Fibroblast of skin of abdomen (primary cell): ENCODE measurements at places on chromosomes 12 and 14.

- no peak for DNase-seq
Observed at GRCh38 chr12:54372113-54372806, 8.0 kb upstream of the GPR84 start.

DNA sequence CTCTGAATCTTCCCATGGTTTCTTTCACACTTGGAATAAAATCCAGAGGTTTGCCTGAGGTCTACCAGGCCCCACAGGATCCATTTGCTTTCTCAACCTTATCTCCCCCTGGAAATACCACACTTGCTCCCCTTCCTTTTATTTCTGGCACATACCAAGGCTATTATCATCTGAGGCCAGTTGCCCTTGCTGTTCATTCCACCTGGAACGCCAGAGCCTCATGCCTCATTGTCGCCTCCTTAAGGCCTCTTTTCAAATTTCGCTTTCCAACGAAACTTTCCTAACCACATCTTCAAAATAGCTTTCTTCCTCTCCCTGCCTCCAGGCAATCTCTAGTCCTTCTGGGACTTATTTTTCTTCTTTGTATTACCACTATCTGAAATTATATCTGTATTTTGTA, 11.2 kb upstream of the LRIG3 start:
- DNase-seq, result no peak

GRCh38 chr14:105890474-105891220, 364.3 kb downstream of the TMEM121 start:
- no peak for DNase-seq

DNA sequence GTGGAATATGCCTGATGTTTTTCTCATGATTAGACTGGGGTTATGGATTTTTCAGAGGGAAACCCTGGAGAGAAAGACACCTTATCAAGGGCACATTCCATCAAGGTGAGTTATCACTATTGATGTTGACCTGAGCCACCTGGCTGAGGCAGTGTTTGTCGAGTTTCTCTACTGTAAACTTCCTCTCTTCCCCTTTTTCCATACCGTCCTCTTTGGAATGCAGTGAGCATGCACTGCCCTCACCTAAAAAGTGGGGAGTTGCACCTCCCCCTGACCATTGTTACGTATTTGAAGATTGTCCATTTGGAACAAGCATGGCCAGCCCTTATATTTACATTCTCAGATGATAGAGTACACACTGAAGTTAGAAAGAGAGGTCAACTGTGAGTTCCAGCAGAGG, 53.9 kb upstream of the PWP1 start:
- no peak for DNase-seq

GRCh38 chr12:4156317-4156716, 117.2 kb upstream of the CCND2 start:
- no peak for DNase-seq

DNA sequence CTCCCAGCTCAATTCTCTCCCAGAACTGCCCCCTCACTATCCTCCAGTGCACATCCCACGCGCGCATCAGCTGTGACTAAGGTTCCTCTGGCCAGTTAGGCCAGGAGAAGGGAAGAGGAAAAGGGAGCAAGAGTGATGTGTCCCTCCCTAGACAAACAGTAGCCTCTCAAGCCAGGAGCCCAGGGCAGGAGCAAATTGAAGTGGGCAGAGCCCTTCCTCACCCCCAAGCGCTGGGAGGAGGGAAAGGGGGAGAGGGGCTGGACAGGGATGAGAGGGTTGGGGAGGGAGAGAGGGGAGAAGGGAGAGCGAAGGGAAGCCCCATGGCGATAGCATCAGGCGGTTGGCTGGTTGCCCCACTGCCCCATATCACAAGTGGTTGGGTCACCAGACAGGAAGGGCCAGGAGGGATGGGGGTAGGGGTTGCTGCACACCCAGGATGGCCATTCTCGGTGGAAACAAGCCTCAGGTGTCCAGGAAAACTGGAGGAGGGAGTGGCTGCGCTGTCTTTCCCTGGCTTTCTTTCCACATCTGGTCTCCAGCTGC, 1.1 kb downstream of the CD63 start:
- DNase-seq, result no peak

GRCh38 chr14:100791348-100791735, 34.6 kb upstream of the MEG3 start:
- DNase-seq, result no peak

DNA sequence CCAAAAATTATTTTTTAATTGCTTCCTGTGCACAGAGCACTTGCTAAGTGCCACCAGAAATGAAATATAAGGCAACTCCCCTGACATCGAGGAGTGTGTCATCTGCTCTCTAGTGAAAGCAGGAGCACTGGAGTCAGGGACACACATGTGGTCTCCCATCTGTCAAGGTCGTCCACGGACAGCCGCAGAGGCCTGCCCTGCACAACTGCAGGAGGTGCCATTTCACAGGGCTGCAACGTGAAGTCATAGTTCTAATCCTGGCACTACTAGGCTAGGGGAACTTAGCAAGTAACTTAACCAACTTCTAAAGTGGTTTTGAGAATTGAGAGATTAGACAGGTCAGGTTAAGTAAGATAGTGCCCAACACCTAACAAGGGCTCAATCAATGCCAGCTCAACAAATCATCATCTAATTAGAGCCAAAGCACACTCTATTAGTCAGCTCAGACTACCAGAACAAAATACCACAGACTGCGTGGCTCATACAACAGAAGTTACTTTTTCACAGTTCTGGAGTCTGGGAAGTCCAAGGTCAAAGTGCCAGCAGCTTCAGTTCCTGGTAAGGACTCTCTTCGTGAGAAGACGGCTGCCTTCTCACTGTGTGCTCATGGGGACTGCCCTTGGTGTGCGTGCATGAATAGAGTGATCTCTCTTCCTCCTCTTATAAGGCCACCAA, 30.7 kb downstream of the FOXN3 start:
- peak; percentile 25 for DNase-seq

GRCh38 chr12:100955139-100955538, 160.6 kb downstream of the ANO4 start:
- DNase-seq, result peak; percentile 52

DNA sequence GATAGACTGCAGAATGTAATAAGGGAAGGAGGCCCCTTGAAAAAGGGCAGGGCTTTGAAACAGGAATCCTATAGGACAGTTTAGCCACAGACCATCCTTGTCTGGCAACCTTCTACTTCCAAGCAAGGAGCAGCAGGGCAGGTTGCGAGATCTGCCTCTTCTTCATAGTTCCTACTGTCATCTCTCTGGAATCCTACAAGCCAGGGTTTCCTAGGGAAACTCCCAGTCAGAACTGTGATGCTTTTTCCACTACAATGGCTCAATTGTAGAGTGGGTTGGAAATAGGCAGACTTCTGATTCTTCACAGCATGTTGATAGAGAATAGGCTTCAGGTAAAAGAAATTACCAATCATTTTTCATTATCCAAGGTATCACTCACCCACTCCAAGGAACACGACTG, 186.3 kb downstream of the DACT1 start:
- DNase-seq, result peak; percentile 42

- DNase-seq, result no peak
Observed at GRCh38 chr12:13144266-13144828, 40.9 kb upstream of the GSG1 start.

- DNase-seq, result no peak
Observed at GRCh38 chr12:27869567-27869966, 89.5 kb upstream of the MANSC4 start.

- DNase-seq, result peak; percentile 51
Observed at GRCh38 chr14:28751467-28752058, 15.0 kb upstream of the FOXG1 start.

GRCh38 chr14:101365329-101366158, 195.8 kb upstream of the DIO3 start:
- no peak for DNase-seq

DNA sequence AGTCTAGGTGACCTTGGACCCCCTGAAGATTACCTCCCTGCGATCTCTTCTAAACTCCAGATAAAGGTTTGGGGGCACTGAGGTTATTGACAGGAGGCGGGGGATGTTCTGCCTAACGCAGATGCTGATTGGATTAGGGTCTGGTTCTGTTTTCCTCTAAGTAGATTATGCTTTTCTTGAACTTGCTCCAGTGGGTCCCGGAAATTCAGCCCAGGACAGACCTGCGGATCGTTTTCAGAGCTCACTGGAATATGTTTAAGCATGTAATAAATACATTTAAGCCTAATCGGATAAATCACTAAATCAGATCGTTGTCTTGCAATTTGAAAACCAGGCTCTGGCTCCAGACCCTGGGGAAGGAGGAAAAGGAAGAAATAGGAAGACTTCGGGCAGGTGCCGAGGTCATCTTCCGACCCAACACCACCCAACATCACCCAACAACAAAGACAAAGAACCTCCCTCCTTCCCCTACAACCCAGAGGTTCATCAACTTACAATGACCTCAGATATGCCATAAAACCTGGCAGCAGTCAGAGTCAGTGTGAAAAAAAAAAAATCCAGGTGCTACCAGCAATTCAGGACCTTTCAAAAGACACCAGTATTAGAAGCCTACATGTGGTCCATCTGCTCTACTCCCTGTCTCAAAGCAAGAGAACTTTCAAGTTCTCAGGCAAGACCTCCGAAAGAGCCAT, 148.4 kb downstream of the KSR2 start:
- no peak for DNase-seq

DNA sequence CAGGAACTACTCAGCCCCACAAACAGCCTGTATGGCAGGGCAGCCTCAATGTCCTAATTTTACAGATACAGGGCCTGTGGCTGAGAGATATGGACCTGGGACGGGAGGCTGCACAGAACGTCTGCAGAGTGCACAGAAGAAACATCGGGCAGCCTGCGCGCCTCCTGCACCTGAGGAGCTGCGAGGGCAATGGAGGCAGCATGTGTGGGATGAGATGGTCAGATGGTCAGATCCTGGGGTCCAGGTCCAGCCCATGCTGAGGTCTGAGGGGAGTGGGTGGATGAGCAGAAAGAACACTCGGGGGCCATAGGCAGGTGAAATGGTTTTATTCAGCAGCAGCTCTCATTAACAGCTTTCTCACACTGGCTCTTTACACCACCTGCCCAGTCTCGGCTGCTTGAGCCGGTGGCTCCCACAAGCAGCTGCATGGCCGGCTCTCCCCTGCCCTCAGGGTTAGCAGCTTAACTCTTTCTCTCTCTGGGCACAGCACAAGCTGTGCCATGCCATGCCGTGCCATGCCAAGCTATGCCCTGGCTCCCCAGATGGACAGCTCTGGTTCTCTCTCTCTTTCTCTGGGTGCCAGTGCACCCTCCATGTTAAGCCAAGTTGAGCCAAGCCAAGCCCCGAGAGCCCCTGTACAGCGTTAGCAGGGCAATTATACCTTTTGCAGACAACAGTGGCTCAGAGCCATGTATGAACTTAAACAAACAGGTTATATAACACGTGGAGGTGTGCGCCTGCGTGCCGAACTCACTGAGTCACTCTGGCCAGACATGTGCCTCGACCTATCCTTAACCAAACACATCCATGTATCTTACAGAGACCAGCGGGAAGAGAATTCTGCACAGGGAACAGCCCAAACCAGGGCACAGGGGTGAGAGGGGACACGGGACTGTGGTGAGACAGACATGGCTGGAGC, 47.6 kb downstream of the RIMBP2 start:
- DNase-seq, result no peak

DNA sequence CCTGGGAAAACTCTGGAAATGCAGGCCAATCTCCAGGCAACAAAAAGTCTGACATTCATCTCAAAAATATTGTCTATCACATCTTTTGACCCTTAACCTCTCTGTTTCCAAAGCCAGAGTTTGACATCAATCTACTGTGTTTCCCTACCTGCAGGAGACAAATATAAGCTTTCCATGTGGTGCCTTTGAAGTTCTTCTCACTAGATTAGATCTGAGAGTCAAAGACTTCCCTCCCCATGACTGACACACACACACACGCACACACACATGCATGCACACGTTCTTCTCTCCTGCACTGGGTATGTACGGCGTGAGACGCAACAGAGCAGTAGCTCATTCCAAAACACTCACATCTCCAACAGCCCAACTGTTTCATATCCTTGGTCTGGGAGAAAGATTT, 8.1 kb upstream of the ITPR2 start:
- DNase-seq, result no peak

- DNase-seq, result peak; percentile 0
Observed at GRCh38 chr12:61367281-61367785, 892.9 kb upstream of the USP15 start.

DNA sequence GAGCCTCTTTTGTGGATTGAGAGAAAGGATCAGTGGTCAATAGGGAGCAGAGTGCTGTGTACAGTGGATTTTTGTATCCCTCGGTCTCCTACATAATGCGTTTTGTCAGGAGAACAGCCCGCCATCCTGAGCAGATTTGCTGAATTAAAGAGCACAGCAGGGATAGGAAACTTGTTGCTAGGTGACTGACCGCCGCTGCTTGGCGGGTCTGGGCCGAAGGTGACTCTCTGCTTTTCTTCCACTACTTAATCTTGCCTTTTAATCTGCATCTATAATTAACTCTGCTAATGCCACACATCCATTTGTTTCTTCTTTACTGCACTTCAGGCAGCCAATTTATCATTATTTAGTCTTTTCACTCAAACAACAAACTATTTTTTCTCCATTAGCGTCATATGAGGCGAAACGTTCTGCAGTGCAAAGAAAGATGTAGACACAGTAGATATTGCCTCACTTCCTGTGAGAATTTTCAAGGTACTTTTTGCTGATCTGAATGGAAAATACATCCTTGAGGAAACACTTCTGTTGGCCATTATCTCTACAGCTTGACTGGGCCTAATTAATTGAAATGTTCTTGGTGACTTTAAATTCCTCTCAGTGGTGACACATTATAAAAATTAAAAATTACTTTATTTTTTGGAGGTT, 108.0 kb downstream of the PPM1A start:
- DNase-seq, result no peak

GRCh38 chr14:91911474-91912032, 35.9 kb downstream of the FBLN5 start:
- DNase-seq, result no peak

DNA sequence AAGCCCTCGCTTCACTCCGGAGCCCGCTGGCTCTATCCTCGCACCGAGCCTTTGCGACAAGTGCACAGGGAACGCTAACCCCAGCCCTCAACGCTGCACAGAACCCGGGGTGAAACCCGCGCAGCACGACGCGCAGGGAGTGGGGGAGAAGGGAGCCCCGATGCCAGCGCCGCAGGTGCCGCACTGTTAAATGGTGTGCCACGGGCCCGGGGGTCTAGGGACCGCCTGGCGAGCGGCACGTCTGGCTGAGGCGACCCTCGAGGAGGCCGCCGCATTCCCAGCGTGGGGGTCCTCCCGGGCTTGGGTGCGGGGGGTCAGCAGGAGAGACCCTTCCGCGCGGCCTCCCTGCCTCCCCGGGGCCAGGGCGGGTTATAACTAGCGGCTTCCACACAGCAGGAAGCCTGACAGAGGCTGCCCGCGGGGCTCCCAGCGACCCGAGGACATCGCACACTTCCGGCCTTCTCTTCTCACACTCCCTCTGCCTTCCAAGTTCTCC, 23.8 kb upstream of the LRTM2 start:
- DNase-seq, result no peak
